ENCODE measurements at places on chromosomes 11 and 22. TPM values are rescaled to one million over a fixed set of nuclear protein-coding genes. Genes with fewer than 3 reads are reported as not detected.

PDGFB gene
- total RNA-seq, result 4.5 TPM

C11orf16 gene
- total RNA-seq, result not detected

GLYAT gene
- not detected for total RNA-seq

GGTLC2 gene
- total RNA-seq, result not detected

CDC45 gene
- total RNA-seq, result 23.5 TPM

WBP2NL gene
- total RNA-seq, result not detected

APLNR gene
- total RNA-seq, result 0.12 TPM

SEC14L3 gene
- total RNA-seq, result not detected

HEPN1 gene
- total RNA-seq, result not detected

ZNRF3 gene
- total RNA-seq, result 5.9 TPM

LAYN gene
- 5.3 TPM for total RNA-seq

SMTN gene
- 35.0 TPM for total RNA-seq

DUSP8 gene
- total RNA-seq, result 1.9 TPM

NOX4 gene
- not detected for total RNA-seq

OR2AG1 gene
- total RNA-seq, result not detected

TYR gene
- not detected for total RNA-seq

IRAG1 gene
- total RNA-seq, result 0.05 TPM

SLC22A8 gene
- total RNA-seq, result not detected

XKR3 gene
- total RNA-seq, result not detected

TSGA10IP gene
- total RNA-seq, result not detected

PKDREJ gene
- not detected for total RNA-seq

ZP1 gene
- 0.58 TPM for total RNA-seq

SCN3B gene
- total RNA-seq, result 0.15 TPM

SMIM38 gene
- total RNA-seq, result not detected

BCO2 gene
- total RNA-seq, result 0.93 TPM

LMNTD2 gene
- total RNA-seq, result 2.1 TPM

RASSF10 gene
- 10.7 TPM for total RNA-seq

NEAT1 gene
- total RNA-seq, result 133 TPM

GRAP2 gene
- total RNA-seq, result not detected

Measured in A549 treated with DMSO at 1 μM for 4 hours (cell line).